ENCODE measurements at places on chromosomes 13 and 19.

GRCh38 chr19:10820173-10820572, 15.8 kb downstream of the TMED1 start:
- DNase-seq = no peak

DNA sequence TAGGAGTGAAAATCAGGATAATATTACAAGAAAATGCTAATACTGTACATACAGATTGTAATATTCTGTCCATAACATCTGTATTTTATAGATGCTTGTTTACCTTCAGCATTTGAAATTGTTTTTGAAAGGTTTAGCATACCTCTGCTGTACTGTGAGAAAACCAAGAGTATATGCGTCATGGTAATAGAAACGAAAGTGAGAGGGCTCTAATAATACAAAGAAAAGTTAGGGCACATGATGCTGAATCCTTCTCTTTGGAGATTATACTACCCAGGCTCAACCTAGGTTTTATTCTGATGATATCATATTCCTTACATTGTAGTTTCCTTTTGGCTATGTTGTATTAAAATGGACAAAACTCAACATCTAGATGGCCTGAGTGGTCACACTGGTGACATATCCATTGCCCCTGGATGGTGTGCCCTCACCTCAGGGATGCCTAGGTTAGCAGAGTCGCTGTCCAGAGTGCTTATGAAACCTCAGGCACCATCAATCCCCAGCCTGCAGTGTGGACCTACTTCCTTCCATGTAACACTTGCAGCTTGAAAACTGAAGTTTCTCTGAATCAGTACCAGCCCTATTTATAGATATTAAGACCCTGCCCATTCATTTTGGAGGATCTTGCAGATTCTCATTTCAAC, 253.7 kb downstream of the KCTD12 start:
- DNase-seq = no peak

- no peak for DNase-seq
Measured at GRCh38 chr19:49455773-49456172, 2.7 kb downstream of the ALDH16A1 start.

- no peak for DNase-seq
Measured at GRCh38 chr13:40644838-40645604, 21.4 kb downstream of the FOXO1 start.

GRCh38 chr19:40690050-40690692, at the start of gene NUMBL:
Gene NUMBL, minus strand, starts transcription at chr19:40690651. Its CDS starts 168 bp downstream, at chr19:40690483.
- DNase-seq = no peak

DNA sequence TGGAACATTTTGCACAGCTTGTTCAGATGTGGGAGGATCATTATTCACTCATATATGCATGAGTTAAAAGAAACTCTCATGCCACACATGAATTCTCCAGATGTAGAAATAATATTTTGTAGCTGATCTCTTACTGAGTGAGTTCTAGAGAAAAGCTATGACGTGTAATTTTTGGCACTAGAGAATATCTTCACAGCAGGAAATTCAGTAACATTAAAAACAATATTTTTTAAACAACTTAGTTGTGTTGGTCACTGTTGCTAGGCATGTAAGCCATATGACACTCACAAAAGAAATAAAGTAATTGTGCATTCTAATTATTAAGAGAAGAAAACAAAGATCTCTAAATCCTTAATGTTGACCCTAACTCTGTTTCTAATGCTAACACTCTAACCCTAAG, 371.4 kb upstream of the SLC10A2 start:
- no peak for DNase-seq

- DNase-seq = peak; percentile 53
Measured at GRCh38 chr13:107867701-107868661, 347.4 kb downstream of the LIG4 start.

DNA sequence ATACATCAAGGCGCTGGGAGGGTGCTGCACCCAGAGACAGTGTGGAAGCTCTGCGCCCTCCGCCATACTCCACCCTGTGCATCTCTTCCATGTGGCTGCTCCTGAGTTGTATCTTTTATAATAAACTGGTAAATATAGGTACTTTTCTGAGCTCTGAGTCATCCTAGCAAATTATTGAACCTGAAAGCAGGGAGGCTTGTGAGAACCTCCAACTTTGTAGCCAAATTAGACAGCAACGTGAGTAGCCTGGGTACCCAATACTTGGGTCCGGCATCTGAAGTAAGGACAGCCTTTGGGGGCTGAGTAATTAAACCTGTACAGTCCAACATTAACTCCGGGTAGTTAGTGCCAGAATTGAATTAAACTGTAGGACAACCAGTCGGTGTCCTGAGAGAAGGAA, 57.4 kb downstream of the RUBCNL start:
- DNase-seq = no peak

DNA sequence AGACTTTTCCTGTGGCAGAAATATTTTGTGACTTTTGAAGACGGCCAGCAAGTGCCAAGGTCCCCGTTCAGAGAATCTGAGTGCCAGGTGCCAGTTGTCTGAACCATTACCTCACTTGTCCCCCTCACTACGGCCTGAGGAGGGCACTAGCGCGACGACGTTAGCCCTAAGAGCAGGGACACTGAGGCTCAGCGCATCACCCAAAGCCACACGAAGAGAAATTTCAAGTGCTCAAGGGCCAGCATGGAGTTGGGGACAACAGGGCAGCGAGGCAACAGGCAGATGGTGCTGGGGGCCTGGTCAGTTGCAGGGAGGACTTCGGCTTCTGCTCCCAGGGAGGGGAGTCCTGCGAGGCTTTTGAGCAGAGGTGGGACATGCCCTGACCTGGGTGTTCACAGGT, 9.5 kb upstream of the TYK2 start:
- DNase-seq = no peak

DNA sequence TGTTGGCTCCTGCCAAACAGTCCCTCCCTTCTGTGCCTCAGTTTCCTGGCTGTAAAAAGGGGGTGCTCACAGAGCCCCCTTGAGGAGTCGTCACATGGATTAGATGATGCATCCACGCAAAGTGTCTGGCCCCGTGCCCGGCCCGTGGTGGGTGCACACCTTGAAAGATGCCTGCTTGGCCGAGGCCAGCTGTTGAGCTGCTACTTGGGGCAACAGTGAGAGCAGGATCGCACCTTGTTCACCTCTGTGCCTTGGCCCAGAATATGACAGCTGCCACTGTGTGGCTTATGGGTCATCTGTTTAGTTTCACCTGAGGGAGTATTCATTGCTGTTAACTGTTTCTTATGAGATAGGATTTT, 17.7 kb downstream of the CRTC1 start:
- DNase-seq = no peak

DNA sequence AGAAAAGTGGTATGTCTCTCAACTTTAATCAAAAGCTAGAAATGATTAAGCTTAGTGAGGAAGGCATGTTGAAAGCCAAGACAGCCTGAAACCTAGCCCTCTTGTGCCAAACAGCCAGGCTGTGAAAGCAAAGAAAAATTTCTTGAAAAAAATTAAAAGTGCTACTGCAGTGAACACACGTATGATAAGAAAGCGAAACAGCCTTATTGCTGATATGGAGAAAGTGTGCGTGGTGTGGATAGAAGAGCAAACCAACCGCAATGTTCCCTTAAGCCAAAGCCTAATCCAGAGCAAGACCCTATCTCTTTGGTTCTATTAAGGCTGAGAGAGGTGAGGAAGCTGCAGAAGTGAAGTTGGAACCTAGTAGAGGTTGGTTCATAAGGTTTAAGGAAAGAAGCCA, 96.4 kb downstream of the ZDHHC20 start:
- no peak for DNase-seq

Data from NCI-H2107 (cell line).